Natural killer cell treated with Interleukin-12 subunit alpha and Interleukin-12 subunit beta and Interleukin-15 and Interleukin-18, amount 100 ng/mL, for 72 hours (primary cell): ENCODE measurements at places on chromosomes 5 and 9. TPM values are rescaled to one million over a fixed set of nuclear protein-coding genes. Genes with fewer than 3 reads are reported as not detected.

Gene SH3PXD2B
- 0.08 TPM for total RNA-seq

Gene DIPK1B
- not detected for total RNA-seq

Gene POU5F2
- total RNA-seq: 3.3 TPM

Gene ALDH7A1
- 1.2 TPM for total RNA-seq

DNA sequence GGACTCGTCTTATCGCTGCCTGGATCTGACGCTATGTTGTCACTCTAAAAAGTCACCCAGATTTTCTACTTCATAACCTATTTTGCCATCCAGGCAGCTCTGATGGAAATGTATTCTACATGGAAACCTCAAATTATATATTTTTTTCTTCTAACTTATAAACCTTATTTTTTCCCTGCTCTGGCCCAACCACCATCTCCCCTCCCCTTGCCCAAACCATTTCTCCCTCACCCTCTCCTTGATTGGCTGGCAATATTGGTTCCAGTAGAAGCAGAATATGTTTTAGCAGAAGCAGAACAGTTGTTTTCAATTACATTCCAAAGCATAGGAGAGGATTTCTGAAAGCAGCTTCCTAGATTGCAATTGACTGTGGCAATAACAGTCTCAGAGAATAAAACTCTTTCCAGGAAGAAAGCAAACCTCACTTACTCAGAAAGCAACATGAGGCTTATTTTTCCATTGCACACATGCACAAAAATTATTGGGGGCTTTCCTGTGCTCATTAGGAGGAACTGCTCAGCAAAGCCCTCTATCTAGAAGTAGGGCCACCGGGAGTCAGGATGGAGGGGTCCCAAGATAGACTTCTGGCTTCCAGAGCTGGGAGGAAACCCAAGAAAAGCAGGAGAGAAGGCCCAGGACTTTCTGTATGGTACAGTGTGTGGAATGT is 191.8 kb downstream of the ESM1 start:
- DNase-seq: no peak

DNA sequence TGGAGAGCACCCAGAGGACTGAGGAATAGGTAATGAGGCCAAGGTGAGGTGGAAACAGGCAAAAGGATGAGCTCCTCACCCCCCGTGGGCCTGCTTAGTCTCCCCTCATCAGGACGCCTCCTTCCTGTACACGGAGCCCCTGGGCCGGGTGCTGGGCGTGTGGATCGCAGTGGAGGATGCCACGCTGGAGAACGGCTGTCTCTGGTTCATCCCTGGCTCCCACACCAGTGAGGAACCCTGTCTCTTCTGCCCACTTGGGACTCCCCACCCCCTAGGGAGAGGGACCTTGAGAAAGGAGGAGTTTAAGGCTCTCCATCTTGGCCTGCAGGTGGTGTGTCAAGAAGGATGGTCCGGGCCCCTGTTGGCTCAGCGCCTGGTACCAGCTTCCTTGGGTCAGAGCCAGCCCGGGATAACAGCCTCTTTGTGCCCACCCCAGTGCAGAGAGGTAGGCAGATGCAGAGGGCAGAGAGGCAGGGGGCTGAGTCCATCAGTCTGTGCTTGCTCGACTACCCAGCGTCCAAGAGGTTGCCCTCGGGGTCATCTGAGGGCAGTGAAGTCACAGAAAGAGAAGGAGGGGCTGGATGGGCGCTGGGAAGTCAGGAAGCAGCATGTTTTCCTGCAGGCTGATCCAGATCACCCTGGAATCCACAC is 7.0 kb downstream of the DOLK start:
- DNase-seq: no peak
